ENCODE measurements at places on chromosomes 7 and 10. TPM values are rescaled to one million over a fixed set of nuclear protein-coding genes. Genes with fewer than 3 reads are reported as not detected.

GRCh38 chr7:2420216-2420933 lies 17.0 kb downstream of the CHST12 start:
- no peak for DNase-seq

GRCh38 chr10:86715836-86716235 lies 40.6 kb upstream of the BMPR1A start:
- DNase-seq, result no peak

DNA sequence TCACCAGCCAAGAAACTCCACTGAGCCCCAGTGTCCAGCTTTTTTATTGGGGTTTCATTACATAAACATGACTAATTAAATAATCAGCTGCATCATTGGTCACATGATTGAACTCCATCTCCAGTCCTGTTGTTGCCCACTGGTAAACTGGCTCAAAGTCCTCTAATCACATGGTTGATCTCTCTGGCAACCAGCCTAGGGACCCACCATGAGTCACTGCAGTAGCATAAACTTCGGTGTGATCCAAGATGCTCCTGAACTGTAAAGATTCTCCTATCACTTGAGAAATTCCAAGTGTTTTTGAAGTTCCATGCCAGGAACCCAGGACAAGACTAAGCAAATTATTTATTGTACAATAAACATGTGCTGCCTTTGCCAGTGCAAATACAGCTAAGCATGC lies 130.4 kb upstream of the AUTS2 start:
- DNase-seq, result no peak

Gene PNLIP
- not detected for total RNA-seq

Gene ELFN1
- not detected for total RNA-seq

Gene TACR2
- total RNA-seq, result not detected

Gene AKR1E2
- total RNA-seq, result 10.1 TPM

Gene LBX1
- total RNA-seq, result not detected

Gene TMEM213
- not detected for total RNA-seq

Gene CTAGE8
- total RNA-seq, result 2.1 TPM

Gene ANKRD61
- total RNA-seq, result 0.25 TPM
